Peyer's patch (tissue), 4 donors: ENCODE measurements at places on chromosomes 7 and 10. TPM values are rescaled to one million over a fixed set of nuclear protein-coding genes. Genes with fewer than 3 reads are reported as not detected.

Gene ELMO1
- total RNA-seq: 82.0 TPM

Gene CDHR3
- total RNA-seq: 20.6 TPM

Gene SP8
- 1.4 TPM for total RNA-seq

Gene DNAJC12
- total RNA-seq: 1.8 TPM

Gene SLC16A12
- total RNA-seq: not detected

Gene MAPK8
- 65.8 TPM for total RNA-seq

Gene IFIT3
- total RNA-seq: 14.0 TPM

Gene C10orf62
- total RNA-seq: not detected

Gene TBX20
- total RNA-seq: not detected

Gene AQP1
- 59.9 TPM for total RNA-seq

Gene NUTM2B
- total RNA-seq: 3.3 TPM

Gene HMX3
- not detected for total RNA-seq

DNA sequence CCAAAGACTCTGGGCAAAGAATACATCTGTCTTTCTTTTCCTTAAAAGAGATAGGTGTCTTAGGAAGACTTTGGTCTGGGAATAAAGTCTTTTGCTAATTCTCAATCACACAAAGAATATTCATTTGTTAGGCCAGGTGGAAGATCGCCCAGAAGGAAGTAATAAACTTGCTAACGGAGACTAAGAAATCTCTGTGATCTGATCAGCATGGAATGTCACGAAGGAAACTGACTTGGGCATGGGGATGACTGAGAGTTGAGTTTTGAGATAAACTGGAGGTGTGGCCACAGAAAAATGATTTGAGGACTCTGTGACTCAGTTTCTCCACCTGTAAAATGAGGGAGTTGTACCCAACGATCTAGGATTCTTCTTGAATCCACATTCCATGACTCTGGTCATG, 161.1 kb upstream of the SVIL start:
- DNase-seq: no peak
- no peak overlapping the region for H3K4me3 ChIP-seq
- H3K27me3 ChIP-seq: no peaks in the 10 kb centered on the region
- H3K27ac ChIP-seq: peak overlapping the region; percentile 75

GRCh38 chr7:17697128-17697881, 243.0 kb downstream of the SNX13 start:
- H3K4me3 ChIP-seq: no peak overlapping the region
- DNase-seq: no peak
- no peaks in the 10 kb centered on the region for H3K27me3 ChIP-seq

GRCh38 chr10:61081301-61081700, 137.3 kb upstream of the RHOBTB1 start:
- no peaks in the 10 kb centered on the region for H3K36me3 ChIP-seq
- no peak overlapping the region for H3K4me3 ChIP-seq
- H3K4me1 ChIP-seq: no peaks in the 10 kb centered on the region
- no peak overlapping the region for H3K27ac ChIP-seq
- no peak for DNase-seq

DNA sequence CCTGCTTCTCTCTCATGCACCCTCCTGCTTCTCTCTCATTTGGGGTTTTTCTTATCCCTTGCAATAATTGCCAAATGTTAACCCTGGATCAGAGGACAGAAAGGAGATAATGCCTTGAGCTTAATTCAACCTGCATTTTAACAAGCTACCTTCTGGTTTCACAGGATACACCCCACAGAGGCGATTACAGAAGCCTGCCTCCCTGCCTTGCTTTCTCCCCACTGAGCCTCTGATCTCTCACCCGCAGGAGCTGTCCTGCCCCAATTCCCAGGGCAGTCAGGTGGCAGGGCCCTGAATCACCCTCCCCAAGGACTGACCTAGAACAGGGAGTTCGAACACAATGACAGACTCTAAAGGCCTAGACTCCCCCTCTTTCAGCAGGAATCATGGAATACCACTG, 959.5 kb downstream of the GRID1 start:
- H3K36me3 ChIP-seq: no peaks in the 10 kb centered on the region
- no peak for DNase-seq
- no peak overlapping the region for H3K4me3 ChIP-seq
- H3K27me3 ChIP-seq: no peaks in the 10 kb centered on the region
- H3K27ac ChIP-seq: no peak overlapping the region
- H3K4me1 ChIP-seq: no peaks in the 10 kb centered on the region

DNA sequence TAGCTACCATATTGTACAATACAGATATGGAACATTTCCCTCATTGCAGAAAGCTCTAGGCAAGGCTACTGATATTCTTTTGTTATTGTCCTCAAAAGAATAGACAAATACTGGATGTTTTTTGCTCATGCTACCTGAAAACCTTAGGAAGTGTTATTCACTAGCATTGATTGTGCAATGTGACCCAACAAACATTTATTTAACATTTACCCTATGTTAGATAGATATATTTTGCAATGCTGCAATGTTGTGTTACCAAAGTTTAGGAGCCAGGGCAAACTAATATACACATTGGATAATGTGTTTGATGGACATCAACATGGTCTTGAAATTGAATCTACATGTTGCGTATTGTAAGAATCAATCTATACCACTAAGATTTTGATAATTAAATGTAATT, 112.8 kb upstream of the CREB5 start:
- no peaks in the 10 kb centered on the region for H3K4me1 ChIP-seq
- no peaks in the 10 kb centered on the region for H3K27me3 ChIP-seq
- H3K27ac ChIP-seq: no peak overlapping the region
- no peak for DNase-seq
- H3K4me3 ChIP-seq: no peak overlapping the region

DNA sequence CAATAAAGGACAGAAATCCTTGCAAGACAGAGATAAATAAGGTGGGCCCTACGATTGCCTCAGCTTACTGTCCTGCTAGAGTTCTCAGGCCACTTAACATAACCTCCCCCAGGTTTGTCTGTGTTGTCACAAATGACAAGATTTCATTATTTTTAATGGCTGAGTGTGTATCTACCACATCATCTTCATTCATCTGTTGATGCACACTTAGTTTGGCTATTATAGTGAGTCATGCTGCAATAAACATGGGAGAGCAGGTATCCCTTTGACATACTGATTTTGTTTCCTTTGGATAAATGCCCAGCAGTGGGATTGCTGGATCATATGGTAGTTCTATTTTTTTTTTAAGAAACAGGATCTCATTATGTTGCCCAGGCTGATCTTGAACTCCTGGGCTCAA, 60.6 kb downstream of the PRTFDC1 start:
- no peak overlapping the region for H3K27ac ChIP-seq
- no peaks in the 10 kb centered on the region for H3K27me3 ChIP-seq
- no peak overlapping the region for H3K4me3 ChIP-seq
- no peak for DNase-seq
- H3K4me1 ChIP-seq: no peaks in the 10 kb centered on the region
- H3K36me3 ChIP-seq: no peaks in the 10 kb centered on the region

DNA sequence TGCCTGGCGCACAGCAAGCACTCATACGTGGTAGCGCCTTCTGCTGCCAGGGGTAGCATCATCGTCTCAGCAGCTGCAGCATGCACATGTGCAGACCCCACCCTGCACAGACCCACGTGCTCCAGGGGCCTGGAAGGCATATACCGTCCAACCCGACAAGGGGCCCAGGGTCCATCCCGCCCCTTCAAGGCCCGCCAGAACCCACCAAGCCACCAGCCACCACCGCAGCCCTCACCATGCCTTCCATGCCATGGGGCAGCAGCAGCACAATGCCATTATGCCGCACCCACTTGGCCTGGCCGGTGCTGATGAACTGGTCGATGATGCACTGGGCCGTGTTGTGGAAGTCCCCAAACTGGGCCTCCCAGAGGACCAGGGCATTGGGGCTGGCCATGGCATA, 22.7 kb downstream of the OGDHL start:
- no peak overlapping the region for H3K27ac ChIP-seq
- DNase-seq: no peak
- H3K4me3 ChIP-seq: no peak overlapping the region
- H3K27me3 ChIP-seq: no peaks in the 10 kb centered on the region
- H3K36me3 ChIP-seq: no peaks in the 10 kb centered on the region
- no peaks in the 10 kb centered on the region for H3K4me1 ChIP-seq

- H3K4me1 ChIP-seq: no peaks in the 10 kb centered on the region
- no peak overlapping the region for H3K27ac ChIP-seq
- no peak overlapping the region for H3K4me3 ChIP-seq
- no peaks in the 10 kb centered on the region for H3K27me3 ChIP-seq
- peaks cover 12% of the 10 kb centered on the region for H3K36me3 ChIP-seq
Observed at GRCh38 chr10:33326933-33327332, 7.5 kb downstream of the NRP1 start.

GRCh38 chr7:39721345-39721744, 98.0 kb downstream of the RALA start:
- H3K36me3 ChIP-seq: no peaks in the 10 kb centered on the region
- DNase-seq: no peak
- H3K27me3 ChIP-seq: no peaks in the 10 kb centered on the region
- no peaks in the 10 kb centered on the region for H3K4me1 ChIP-seq
- H3K4me3 ChIP-seq: no peak overlapping the region

DNA sequence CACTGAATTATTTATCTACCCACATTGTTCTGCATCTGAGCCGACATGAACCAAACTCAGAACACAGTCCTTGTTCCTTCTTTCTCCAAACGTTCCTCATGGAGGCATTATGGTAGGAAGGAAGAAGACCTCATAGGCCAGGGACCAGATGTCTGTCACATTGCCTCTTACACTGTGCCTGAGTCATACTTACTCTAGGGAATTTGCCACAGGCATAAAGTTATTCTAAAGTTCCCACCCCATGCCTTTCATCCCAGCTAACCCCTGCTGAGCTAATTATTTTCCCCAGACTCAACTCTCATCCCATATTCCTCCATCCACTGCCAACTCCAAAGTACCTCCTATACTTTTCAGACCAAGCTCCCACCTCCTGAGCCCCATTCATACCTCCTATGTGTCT, 21.2 kb downstream of the MAT1A start:
- DNase-seq: no peak
- no peaks in the 10 kb centered on the region for H3K27me3 ChIP-seq
- no peak overlapping the region for H3K4me3 ChIP-seq
- no peak overlapping the region for H3K27ac ChIP-seq
- H3K36me3 ChIP-seq: no peaks in the 10 kb centered on the region

GRCh38 chr10:87505366-87506111, 846 bp downstream of the MINPP1 start:
- H3K27ac ChIP-seq: peak overlapping the region; percentile 41
- DNase-seq: peak; percentile 78
- no peaks in the 10 kb centered on the region for H3K27me3 ChIP-seq
- H3K36me3 ChIP-seq: peaks cover 17% of the 10 kb centered on the region
- peaks cover 3% of the 10 kb centered on the region for H3K4me1 ChIP-seq

DNA sequence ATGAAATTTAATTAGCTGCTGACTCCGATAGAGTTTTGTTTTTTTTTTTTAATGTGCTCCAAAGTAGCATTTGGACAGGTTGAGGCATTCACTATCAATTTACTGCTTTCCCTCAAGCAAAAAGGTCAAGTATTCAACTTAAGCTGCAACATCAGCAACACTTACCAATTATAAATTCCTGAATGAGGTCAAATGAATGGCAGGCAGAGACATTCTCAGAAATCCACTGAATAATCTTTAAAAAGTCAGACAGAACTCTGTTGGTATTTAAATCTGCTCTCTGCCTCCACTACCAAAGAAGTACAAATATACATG, 62.8 kb downstream of the GSAP start:
- H3K4me1 ChIP-seq: peaks cover 7% of the 10 kb centered on the region
- no peaks in the 10 kb centered on the region for H3K36me3 ChIP-seq
- H3K27me3 ChIP-seq: no peaks in the 10 kb centered on the region
- no peak overlapping the region for H3K4me3 ChIP-seq

DNA sequence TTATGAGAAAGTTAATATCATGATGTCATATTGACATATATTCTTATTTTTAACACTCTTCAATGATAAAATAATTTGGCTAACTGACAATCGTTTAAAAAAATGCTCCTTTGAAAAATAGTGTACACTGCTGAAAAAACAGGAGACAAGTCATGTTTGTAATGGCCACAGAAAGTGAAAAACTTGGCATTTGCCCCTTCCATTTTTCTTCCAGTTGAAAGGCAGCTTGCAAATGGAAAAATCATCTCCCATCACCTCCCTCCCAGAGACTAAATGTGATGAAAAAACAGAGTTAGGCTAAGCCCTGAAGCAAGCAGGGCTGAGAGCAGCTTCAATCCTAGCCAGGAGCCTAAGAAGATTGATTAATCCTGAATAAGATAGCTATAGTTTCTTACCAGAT, 160.4 kb downstream of the SKAP2 start:
- no peaks in the 10 kb centered on the region for H3K27me3 ChIP-seq
- no peak for DNase-seq
- H3K36me3 ChIP-seq: no peaks in the 10 kb centered on the region
- no peak overlapping the region for H3K27ac ChIP-seq
- no peak overlapping the region for H3K4me3 ChIP-seq

DNA sequence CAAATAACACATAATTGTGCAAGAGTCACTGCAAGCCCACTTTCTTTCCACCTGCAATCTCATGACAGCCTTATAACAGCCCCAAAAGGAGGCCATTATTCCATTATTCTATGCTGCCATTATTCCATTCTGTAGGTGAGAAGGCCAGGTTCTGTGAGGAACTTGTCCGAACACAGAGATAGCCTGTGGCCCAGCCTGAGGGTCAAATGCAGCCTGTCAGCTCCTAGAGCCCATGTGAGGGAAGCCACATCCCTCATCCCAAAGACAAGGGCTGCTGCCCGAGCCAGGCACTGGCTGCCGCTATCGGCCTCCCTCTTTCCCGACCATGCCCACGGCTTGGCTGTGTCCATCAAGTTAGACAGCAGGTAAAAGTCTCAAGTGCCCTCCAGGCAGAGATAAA, 24.1 kb upstream of the C10orf71 start:
- DNase-seq: no peak
- H3K27me3 ChIP-seq: no peaks in the 10 kb centered on the region
- no peaks in the 10 kb centered on the region for H3K36me3 ChIP-seq
- no peaks in the 10 kb centered on the region for H3K4me1 ChIP-seq
- H3K4me3 ChIP-seq: no peak overlapping the region

GRCh38 chr10:33521062-33521461, 186.6 kb upstream of the NRP1 start:
- H3K4me3 ChIP-seq: no peak overlapping the region
- no peak for DNase-seq
- no peak overlapping the region for H3K27ac ChIP-seq
- H3K36me3 ChIP-seq: no peaks in the 10 kb centered on the region
